Fibroblast of the aortic adventitia (primary cell): ENCODE measurements at places on chromosomes 1 and 21.

- DNase-seq: no peak
These were observed 10.0 kb upstream of the LRRC8C start for GRCh38 chr1:89622895-89623294.

DNA sequence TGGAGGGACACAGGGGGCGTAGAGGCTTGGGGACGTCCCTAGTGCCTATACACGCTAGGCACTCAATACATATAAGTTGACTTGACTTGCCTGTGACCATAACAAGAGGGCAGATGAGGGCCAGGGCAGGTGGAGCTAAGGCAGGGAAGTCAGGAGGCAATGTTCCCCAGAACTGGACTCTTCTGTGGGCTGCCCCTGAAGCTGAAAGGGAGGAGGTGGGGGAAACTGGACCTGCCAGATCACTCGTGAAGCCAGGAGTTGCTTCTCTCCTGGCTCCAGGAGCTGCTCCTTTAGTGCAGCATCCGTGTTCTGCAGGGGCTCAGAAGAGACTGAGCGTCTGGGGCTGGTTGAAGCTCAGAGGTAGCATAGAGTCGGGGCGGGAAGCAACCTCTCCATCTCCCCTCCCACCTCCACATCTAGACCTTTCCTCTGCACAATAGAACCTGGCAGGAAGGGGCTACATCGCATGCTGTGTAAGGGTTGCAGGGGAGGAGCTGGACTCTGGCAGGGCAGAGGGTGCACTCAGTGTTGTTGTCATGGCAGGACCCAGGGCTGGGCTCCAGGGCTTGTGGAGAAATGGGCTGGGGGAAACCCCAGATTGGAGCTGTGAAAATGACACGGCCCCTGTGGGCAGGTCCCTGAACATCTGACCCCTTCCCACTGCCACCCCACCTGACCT is 2.9 kb upstream of the SEMA4A start:
- DNase-seq: no peak

DNA sequence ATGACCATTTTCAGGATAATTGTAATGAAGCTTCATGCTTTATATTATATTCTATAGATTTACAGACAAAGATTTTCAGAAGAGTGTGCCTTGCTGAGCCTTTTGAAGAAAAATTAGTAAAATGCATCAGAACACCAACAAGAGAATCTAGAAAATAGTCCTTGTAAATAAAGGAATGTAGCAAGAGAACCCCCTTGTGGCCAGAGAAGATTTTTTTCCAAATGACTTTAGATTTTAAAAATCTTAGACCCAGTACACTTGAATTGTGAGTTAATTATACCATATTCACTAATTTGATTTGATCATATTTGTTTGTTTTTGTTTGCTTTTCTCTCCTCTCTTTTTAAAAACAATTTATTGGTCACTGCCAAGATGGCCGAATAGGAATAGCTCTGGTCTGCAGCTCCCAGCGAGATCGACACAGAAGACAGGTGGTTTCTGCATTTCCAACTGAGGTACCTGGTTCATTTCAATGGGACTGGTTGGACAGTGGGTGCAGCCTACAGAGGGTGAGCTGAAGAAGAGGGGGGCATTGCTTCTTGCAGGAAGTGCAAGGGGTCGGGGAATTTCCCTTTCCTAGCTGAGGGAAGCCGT is 12.8 kb upstream of the IFI44L start:
- peak; percentile 75 for DNase-seq

DNA sequence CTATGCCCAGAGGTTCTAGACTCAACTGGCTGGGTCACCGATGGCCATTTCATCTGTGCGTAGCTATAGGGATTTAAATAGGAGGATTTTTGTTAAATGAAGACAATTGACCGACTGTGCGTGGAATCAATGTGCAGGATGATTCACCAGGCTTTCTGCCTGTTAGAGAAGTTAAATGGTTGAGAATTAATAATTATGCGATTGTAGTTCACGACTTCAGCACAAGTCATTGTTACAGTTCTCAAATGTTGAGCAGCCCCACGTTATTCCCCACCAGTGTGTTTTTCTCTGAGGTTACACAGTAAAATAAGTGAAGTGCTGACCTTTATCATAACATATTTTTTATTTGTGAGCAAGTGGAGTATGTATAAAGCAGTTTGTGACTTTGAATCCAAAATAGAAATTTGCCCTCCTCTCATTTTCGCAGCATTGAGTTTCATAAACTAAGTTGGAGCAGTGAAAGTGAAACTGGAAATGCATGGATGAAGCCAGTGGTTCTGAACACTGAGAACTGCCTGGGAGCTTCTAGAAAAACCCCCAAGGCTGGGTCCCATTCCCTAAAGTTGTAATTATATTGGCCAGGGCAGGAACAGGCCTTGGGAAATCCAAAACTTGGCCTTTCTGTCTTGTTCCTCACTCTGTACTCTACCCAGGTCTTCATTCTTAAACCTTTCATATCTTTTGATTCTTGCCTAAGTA is 102.6 kb downstream of the GALNT2 start:
- peak; percentile 44 for DNase-seq

GRCh38 chr1:27163093-27163492 is 8.2 kb upstream of the SLC9A1 start:
- no peak for DNase-seq

DNA sequence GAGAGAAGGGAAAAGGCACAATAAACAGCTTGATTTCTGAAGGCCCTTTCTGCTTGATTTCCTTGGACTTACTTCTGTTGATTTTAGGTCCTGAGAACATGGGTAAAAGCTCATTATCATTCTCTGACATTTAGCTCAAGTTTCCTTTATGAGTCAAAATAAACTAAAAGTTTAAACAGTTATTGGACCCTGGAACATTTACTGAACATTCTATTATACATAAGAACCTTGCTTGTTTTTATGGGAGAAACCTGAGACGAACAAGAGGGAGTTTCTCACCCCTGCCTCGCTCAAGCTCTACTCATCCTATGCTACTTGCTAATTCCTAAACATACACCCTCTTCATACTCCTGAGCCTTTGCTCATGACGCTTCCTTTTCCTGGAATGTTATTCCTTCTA is 538.3 kb upstream of the PKN2 start:
- DNase-seq: no peak

DNA sequence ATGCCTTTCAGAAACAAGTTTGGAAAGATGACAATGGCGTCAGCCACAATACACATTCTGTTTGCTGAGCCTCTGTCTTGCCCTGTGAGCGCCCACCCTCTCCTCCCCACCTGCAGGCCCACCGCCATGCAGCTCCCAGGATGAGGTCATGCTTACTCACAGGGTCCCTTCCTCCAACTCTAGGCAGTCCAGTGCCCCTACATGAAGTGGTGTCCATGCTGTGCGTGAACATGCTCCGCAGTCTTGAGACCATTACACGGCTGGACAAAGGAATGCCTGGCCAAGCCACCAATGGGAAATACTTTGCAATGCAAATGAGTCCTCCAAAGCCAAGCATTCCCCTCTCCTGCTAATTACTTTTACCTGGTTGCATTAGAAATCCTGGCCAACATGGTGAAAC is 92.2 kb downstream of the CD58 start:
- DNase-seq: no peak
